ENCODE measurements at places on chromosomes 4 and X. TPM values are rescaled to one million over a fixed set of nuclear protein-coding genes. Genes with fewer than 3 reads are reported as not detected.

- DNase-seq = no peak
These were observed 37.9 kb downstream of the CUL4B start for GRCh38 chrX:120522820-120523219.

DNA sequence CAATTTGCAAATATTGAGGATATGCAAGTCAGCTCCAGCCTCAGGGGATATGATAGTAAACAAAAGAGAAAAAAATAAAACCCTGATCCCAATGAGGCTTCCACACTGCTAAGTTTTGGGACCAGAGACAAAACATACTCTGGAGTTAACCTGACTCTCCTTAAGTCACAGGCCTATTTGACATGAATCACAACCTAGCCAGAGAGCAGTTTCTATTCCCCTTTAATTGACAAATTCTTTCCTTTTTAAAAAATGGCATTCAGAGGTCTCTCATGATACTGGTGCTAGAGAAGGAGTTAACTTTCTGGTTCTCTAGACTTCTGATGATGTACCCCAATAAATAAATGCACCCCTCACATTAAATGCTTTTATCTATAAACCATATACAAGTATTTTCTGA lies 8.8 kb downstream of the ACSL1 start:
- no peak for DNase-seq

DNA sequence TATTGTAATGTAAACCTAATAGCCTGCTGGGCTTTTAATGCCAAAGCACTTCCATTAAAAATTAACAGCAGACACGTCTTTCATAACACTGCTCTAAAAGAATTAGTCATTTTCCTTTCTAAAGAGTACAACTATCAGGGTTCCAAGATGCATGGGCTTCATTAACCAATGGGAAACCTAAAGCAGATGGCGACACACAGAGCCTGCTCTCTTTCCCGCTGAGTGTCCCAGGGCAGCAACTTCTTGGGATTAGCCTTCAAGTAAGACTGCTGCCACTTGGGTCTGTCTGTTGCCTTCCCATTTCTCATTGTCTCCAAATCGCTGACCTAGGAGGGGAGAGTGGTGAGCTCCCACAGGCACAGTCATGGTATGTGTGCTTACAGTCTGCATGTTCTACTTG lies 14.0 kb upstream of the PHKA2 start:
- DNase-seq = no peak

DNA sequence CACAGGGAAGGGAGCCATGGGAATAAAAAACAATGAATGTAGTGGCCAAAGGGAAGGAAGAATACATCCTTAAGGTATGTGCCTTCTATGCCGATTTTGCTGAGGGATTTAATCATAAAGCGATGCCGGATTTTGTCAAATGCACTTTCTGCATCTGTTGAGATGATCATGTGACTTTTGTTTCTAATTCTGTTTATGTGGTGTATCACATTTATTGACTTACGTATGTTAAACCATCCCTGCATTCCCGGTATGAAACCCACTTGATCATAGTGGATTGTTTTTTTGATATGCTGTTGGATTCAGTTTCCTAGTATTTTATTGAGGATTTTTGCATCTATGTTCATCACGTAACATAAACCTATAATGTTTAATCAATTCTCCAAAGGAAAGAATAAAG lies 60.0 kb downstream of the SSX7 start:
- no peak for DNase-seq

DNA sequence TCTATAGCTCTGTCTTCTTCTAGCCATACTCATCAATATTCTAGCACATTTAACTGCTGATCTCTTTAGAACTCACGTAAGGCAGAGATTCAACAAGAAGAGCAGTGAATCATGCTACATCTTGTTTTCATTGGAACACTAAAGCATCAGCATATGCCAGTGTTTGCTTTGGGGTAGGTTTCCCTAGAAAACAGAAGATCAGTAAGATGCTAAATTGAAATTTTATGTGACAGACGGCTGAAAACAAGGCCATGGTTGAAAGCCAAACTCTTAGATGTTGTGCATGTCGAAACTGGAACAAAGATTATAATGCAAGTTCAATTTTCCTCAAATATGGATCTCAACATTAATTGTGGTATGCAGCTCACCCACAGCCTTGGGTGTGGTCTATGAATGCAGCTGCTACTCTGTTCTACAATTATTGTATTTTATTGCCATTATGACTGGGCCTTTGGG lies 107.6 kb downstream of the PDLIM5 start:
- DNase-seq = no peak

DNA sequence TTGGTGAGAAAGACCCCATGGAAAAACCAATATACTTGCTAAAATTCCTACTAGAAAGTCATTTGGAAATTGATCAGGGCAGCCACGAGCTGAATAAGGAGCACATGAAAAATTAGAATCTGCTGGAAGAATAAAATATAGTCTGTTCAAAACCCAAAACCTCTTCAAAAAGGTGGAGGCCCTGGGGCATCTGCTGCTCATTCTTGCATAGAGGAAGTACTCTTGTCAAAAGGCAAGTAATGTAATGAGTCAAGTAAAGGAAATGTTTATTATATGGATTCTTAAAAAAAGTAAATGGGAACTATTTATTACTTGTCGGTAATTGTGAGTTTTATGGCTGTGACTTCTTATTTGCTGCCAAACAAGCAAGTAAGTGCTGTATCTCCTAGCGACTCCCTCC lies 109.5 kb downstream of the GK start:
- DNase-seq = no peak

DNA sequence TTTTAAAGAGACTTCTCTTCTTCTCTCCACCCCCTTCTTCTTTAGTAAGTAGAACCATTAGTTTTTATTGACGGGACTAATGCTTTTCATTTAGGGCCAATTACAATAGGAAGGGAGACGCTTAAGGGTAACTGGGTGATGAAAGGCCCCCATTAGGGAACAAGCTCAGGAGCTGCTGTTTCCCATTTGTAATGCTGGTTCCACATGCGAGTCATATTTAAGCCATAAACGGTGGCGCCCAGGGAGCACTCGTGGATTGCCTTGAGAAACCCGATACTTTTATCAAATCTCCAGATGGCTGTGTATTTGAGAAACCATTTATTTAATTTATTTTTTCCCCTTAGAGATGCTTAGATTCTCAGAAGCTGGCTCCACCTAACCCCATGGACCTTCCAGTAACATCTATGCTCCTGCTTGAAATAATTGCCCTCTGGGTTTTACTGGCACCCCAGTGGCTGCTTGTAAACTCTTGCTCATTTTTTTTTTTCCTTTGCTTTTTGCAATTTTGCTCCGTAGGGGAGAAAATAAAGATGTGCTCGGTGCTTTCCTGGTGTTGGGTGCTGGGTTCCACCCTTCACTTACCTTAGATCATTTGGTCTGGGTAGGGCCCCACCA lies 124.2 kb upstream of the MSX1 start:
- DNase-seq = no peak

DNA sequence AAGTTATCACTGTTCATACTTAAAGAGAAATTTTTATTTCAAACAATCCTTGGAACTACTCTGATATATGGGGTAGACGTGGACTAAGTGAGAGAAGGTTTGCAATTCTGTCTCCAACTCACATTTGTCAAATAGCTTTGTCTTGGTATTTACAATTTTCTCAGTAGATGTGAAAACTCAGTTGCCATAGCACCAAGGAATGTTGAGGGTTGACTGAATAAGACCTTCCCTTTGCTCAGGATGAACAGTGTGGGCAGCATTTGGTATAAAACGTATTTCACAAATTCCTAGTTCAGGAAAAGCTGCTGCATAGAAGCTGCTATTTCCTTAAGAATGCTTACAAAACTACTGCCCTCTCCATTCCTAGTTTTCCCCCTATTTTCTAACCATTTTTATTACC lies 399.5 kb downstream of the NKX6-1 start:
- no peak for DNase-seq

GRCh38 chr4:72358483-72358882 lies 210.5 kb downstream of the ADAMTS3 start:
- DNase-seq = no peak

DNA sequence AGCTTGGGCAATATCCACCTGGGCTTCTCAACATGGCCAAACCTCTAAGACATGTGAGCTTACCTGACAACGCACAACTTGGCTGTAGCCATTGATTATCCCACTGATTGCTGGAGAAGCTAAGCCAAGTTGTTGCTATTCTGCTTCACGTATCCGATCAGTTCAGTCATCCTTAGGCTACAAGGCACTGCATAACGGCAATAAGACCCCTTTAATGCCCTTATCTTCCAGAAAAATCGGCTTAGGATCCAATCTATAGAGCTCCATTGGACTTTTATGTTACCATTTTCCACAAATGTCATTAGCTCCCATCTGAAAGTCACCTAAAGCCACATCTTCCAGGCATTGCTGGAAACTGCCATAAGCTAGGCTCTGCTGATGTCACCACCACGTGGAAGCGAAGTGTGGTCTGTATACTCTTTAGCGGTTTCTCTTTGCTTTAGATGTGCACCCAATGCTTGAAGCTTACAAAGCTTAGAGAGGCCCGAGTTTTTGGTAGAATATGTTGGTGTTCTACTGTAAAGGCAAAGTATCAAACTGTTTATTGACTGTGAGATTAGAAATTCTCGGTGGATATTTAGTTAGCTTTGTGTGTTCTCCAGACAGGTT lies 163.1 kb downstream of the CPE start:
- DNase-seq = no peak

DNA sequence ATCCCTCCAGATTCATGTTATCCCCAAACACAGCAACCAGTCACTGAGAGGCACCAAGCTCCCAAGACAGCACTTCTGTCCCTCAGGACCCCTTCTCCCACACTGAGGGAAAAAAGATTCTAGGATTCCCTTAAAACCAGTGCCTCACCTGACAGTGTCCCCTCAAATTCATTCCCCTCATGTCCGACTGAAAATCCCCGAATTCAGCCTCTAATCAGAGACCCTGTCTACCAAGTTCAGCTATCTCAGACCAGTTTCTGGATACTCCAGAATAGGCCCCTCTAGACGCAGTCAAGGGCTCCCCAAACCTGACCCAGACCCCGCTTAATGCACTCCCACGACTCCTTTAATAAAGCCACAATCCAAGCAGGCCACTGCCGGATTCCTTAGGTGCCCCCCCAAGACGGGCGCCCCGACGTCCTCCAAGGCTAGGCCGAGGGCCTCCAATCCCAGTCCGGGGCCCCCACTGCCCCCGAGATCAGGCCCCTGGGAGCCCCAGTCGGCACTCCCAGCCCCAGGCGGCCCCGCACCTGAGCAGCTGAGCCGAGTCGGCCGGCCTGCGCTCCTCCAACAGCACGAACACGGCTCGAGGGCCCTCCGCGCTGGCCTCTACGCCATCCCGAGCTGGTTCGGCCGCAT lies 457 bp downstream of the TFE3 start:
- DNase-seq = no peak

DNA sequence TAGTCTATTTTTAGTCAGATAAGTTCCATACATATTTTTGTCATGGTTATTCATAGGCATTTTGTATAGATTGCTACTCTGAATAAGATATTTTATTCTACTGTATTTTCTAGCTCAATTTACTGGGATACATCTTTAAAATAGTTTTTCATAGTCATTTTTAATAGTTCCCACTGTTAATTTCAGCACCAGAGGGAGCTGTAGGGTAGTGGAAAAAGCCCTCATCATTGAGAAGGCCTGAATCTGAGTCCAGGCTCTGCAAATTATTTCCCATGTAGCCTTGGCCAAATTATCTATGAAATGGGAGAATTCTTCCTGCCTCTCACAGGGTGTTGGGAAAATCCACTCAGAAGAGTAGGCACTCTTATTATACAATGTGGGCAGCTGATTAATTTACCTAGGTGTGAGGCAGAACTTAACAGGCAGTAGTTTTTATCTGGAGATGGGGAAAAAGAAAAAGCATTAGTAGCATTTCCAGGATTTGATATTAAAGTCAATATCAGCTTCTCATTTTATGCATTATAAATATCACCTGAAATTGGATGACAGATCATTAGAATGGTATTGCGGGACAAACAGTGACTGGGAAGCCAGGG lies 102.9 kb upstream of the PAQR3 start:
- DNase-seq = no peak

DNA sequence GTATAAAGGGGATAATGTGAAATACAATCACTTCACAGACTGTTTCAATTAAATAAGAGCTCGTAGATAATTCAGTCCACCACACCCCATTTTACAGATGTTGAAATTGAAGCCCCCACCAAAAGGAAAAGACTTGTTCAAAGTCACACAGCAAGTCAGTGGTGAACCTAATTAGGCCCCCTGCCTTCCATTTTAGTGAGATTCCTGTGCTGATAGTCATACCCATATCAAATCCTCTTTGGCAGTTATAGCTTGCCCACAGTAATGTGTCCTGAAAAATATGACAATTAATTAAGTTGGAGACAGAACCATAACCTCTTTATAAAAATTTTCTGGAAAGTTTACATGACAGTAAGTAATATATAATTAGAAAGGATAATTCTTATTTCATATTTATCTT lies 58.0 kb downstream of the AR start:
- DNase-seq = no peak

GRCh38 chrX:17206584-17206983 lies 168.4 kb upstream of the NHS start:
- DNase-seq = no peak

GRCh38 chr4:174420316-174420715 lies 102.0 kb downstream of the HPGD start:
- no peak for DNase-seq

DNA sequence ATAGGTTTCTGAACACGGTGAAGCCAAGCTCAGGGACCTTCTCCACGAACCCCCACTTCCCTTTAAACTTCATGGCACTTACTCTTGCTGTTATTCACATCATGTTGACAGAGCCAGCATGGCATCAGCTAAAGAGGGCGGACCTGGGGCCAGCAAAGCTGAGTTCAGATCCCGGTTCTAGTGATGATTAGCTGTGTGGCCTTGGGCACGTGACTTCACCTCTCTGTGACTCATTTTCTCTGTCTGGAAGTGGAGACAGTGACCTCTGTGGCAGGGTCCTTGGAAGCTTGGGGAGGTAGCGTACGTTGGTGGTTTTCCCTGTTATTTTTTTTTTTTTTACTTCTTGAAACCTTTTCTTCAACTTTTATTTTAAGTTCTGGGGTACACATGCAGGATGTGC lies 13.4 kb downstream of the EVC start:
- no peak for DNase-seq

Gene TGIF2LX
- not detected for total RNA-seq

Gene CFAP299
- not detected for total RNA-seq

Gene AADAT
- 33.7 TPM for total RNA-seq

Gene USP17L30
- total RNA-seq = not detected

Gene ZMAT1
- total RNA-seq = 13.5 TPM

Gene PDLIM3
- total RNA-seq = 9.2 TPM

Gene TTC29
- 0.56 TPM for total RNA-seq

Gene CT55
- total RNA-seq = 0.34 TPM

Gene KCNE5
- total RNA-seq = 2.6 TPM
